ENCODE measurements at places on chromosomes 16 and 17.
A peak's percentile ranks its signal among the peaks of the same experiment; 100 is the strongest.

GRCh38 chr17:61335845-61336655 is 63.6 kb upstream of the TBX2 start:
- no peak for DNase-seq

DNA sequence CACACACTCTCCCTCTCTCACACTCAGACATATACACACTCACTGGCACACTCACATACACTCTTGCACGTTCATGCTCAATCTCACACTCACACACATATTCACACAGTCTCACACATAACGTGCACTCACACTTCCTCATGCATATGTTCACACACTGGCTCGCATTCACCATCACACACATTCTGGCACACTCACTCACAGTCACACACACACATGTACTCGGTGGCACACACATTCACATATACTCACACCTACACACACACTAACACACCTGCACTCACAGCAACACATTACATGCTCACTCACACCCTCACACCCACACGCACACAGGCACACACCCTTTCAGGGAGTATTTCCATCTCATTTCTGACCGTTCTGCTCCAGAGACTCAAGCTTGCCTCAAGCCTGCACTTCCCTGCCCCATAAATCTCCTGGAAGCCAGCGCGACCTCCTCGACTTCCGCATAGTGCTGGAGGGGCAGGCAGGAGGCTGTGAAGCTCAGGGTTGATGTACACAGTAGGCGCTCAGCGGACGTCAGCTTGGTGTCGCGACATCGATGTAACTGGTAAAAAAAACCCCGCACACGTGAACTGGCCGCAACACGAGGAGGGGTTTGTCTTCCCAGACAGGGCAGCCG is 66.7 kb upstream of the FOXF1 start:
- no peak for DNase-seq

DNA sequence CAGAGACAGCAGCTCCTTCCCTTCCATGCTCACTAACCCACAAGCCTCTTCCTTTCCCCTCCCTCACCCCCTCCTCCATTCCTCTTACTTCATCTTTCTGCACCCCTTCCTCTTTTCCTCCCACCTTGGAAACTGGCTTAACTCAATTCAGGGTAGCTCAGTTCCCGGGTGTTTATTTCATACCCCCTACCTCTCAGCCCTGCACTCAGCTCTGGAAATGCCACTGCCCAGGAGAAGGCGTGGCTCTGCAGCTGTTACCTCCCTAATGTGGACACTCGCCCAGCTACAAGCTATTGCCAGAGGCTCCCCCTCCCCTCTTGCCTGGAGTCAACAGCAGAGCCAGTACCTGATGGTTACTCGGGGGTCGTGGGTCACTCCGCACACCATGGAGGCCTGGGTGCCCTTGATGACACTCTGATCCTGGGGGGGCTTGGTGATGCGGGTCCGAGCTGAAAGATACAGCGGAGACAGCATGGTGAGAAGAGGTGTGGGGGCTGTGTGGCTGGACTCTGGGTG is 118.4 kb upstream of the CDC42EP4 start:
- DNase-seq, result no peak

DNA sequence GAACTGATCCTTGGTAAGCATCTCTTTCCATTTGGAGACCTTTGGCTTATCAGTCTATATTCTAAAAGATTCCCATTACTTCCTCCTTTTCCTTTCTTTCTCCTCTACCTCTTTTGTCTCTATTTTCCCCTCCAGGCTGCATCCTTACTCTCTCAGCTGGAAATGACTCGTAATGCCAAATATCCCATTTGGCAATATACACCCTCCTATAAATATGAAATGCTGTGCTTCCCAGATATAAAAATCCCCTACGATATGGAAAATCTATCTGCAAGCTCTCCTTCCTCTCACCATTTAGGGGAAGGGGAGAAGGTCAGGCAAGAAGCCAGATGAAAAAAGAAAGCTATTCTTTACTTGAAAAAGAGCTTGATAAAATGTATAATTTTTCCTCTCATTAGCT is 39.9 kb downstream of the XPO6 start:
- DNase-seq, result no peak

DNA sequence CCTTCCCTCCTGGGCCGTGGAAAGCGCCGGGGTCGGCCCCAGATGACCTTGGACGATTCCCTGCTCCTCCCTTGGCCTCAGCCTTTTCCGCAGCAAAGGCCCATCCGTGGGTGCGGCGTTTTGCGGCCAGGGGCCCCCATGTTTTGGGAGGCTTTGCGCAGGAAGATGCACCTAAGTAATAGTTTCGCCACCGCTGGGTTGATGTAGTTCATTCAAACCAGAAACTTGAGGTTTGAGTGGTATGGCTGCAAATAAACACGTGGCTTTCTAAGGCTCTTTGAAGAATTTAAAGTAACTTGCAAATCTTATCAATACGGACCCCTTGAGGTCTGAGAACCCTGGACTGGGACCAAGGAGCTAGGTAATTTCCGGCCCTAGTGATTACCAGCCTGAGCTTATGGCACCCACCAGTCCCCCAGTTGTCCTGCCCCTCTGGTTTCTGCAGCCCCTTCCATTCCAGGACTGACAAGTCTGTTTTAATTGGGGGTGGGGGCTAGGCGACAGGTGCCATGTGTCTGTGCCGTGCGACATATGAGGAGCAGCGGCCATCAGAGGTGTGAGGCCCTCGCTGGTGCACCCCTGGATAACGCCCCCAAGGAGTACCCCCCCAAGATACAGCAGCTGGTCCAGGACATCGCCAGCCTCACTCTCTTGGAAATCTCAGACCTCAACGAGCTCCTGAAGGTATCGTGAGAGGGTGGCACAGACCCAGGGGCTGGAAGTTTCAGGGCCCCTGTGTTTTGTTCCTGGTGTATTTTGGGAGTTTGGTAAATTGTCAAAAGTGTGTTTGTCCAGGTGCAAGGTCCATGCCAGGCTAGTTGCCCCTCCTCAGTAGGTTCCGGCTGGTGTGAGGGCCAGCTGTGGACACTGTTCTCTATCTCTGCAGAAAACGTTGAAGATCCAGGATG is 834 bp downstream of the MRPL12 start:
- no peak for DNase-seq

GRCh38 chr17:66582373-66583111 is 252.4 kb upstream of the CACNG5 start:
- DNase-seq, result no peak

GRCh38 chr16:85220125-85220839 is 108.0 kb upstream of the CIBAR2 start:
- peak; percentile 92 for DNase-seq

DNA sequence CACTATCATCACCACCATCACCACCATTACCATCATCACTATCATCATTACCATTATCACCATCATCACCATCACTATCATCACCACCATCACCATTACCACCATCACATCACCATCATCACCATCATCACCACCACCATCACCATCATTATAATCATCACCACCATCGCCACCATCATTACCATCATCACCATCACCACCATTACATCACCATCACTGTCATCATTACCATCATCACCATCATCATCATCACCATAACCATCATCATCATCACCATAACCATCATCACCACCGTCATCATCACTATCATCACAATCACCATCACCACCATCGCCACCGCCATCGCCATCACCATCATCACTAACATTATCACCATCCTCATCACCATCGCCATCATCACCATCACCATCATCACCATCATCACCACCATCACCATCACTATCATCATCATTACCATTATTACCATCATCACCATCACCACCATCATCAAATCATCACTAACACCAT is 4.9 kb upstream of the JPH3 start:
- no peak for DNase-seq

GRCh38 chr17:337022-337420 is 15.6 kb downstream of the RPH3AL start:
- no peak for DNase-seq

- DNase-seq, result no peak
Measured at GRCh38 chr17:76953946-76954345, 85.7 kb downstream of the MGAT5B start.

- no peak for DNase-seq
Measured at GRCh38 chr16:58063377-58064076, 38.0 kb downstream of the MMP15 start.

- no peak for DNase-seq
Measured at GRCh38 chr17:59791603-59792457, 84.4 kb downstream of the VMP1 start.

- no peak for DNase-seq
Measured at GRCh38 chr16:1887711-1888354, 15.9 kb upstream of the MEIOB start.

- DNase-seq, result no peak
Measured at GRCh38 chr17:82709024-82709675, 7.4 kb upstream of the FN3KRP start.

DNA sequence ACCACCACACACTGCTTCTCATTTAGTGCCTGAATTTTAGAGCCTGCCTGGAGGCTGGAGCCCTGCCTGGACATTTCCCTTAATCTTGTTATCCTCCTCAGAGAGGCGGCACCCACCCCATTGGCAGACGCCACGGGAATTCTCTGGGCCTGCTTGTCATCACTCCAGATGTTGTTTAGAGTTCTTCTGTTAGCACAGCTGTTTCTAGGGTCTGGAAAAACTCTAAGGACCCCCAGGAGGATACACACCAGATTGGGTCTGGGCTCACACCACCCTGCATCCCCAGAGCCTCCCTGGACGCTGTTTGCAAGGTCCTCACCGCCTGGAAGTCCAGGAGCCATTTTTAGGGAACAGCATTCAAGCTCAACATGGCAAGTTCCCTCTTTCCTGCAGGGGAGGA is 565 bp upstream of the XAF1 start:
- no peak for DNase-seq

GRCh38 chr17:80195671-80196529 is 24.2 kb downstream of the SGSH start:
- DNase-seq, result no peak

DNA sequence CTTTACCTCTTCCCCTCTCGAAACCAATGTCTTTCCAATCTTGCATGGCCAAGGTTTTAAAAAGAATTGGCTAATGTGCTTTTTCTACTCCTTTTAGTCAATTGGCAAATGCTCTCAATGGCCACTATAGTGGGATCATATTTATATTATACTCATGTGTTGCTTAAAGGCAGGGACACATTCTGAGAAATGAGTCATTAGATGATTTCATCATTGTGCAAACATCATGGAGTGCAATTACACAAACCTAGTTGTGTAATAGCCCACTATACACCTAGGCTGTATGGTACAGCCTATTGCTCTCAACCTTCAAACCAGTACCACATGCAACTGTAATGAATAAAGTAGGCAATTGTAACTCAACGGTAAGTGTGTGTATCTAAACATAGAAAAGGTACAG is 180.9 kb downstream of the HS3ST3A1 start:
- no peak for DNase-seq

- no peak for DNase-seq
Measured at GRCh38 chr17:75832164-75832651, 12.0 kb downstream of the UNC13D start.

DNA sequence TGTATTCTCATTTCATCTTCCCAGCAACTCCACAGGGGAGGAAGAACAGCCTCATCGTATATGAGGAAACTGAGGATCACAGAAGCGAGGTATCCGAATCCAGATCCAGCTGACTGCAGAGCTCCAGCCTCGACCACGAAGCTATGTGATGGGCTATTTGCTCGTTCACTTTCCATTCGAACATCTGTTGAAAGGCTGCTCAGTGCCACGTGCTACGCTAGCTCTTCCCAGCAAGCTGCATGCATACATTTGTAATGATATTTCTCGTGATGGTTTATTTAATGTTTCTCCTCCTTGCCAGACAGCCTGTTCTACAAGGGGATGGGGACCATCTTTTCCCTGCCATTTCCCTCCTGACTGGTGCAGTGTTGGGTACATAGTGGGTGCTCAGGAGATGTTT is 48.4 kb upstream of the RCVRN start:
- no peak for DNase-seq

DNA sequence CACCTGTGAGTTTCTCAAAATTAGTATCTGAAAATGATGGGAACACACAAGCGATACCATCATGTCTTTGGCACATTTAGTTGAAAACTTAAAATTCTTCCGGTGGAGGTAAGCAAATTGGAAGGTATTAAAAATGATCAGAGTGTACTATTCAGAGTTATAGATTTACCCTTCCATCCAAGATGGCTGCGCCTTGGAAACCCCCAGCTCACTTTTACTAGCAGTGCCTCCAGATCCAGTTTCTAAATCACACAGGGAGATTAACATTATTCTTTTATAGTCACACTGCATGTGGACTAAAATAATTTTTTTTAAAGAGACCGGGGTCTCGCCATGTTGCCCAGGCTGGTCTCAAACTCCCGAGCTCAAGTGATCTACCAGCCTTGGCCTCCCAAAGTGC is 15.0 kb downstream of the PITPNC1 start:
- no peak for DNase-seq

DNA sequence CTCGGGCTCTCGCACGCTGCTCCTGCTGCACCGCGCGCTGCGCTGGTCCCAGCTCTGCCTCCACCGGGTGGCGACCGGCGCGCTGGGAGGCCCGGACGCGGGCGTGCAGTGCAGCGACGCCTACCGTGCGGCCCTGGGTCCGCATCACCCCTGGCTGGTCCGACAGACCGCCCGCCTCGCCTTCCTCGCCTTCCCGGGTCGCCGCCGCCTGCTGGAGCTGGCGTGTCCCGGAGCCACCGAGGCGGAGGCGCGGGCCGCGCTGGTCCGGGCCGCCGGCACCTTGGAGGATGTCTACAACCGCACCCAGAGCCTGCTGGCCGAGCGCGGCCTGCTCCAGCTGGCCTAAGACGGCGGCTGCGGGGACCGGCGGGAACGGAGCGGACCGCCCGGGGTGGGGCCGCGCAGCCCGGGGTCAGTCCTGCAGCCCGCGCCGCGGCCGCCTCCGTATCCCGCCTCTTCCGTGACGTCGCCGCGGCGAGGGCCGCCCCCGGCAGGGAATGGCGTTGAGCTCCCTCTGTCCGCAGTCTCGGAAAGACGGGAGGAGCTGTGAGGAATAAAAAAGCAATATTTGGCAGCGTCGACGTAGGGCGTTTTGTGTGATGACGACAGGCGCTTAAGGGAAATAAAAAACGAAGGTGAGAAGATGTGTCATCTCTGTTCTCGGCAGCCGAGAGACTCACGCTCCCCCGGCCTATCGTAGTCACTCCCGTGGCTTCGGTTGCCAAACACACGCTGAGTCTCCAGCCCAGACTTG is 1.4 kb downstream of the GLTPD2 start:
- DNase-seq, result peak; percentile 84

Data from adrenal gland (tissue), 19 donors.